Occipital lobe (tissue), 3 donors: ENCODE measurements at places on chromosomes 11 and 22. TPM values are rescaled to one million over a fixed set of nuclear protein-coding genes. Genes with fewer than 3 reads are reported as not detected.

Gene ACRV1
- 0.31 TPM for total RNA-seq

Gene TRPM5
- total RNA-seq = not detected

Gene SPDYC
- total RNA-seq = not detected

Gene PDE2A
- 78.3 TPM for total RNA-seq

Gene APLNR
- total RNA-seq = 5.8 TPM

Gene SYT7
- total RNA-seq = 15.1 TPM

Gene HDAC10
- 19.8 TPM for total RNA-seq

Gene HBG2
- total RNA-seq = 1,921 TPM
